ENCODE measurements at places on chromosomes 1 and 21.

- no peak for DNase-seq
Observed at GRCh38 chr1:92543131-92544055, 56.7 kb upstream of the GFI1 start.

DNA sequence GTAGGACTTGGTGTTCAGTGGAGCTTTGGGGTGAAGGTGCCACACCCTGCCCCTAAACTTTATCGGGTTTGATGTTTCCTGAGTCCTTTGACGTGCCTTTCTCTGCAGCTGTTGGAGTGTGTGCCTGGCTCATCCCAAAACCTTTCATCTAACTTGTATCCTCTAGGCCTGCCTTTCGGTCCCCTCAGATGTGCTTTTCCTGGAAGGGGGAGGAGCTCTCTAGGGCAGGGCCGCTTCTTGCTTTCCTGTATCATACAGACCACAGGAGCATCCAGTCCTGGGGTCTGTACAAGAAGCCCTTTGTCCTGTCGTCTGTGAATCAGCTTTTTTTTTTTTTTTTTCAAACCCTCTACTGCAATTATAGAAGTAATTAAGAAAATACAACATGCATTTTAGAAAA, 35.7 kb downstream of the PTGFRN start:
- DNase-seq = no peak

DNA sequence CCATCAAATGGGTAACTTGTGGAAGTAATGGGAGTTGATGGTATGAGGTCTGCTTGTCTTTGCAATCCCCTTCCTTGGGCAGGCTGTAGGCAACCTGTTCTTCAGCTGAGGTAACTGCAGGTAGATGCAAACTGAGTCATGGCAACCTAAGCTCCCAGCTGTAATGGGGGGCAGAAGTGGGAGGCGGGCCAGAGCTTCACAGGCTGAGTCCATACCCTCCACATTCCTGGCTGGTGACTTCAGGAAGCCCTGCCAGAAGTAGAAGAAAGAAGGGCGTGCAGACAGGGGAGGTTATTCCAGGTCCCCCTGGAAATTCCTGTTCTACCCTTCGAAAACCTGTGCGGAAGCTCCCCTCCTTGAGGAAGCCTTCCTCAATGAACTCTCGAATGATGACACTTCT, 44.9 kb downstream of the ARHGEF11 start:
- no peak for DNase-seq

- DNase-seq = no peak
Observed at GRCh38 chr1:228867951-228868730, 132.9 kb downstream of the RHOU start.

DNA sequence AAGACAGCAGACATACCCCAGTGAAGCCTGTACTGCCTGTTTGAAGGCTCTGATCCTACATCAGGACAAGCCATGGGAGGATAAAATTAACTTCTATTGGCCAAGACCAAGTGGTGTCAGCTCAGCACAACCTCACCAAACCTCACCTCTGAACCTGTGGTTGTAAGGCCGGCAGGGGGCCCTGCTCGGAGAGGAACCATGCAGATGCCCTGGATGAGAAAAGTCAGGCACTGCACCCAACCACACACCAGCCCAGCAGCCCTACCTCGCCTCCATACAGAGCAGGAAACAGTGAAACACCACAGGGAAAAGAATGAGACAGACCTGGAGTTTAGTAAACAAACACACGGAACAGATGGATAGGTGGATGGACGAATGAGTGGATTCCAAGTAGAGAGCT, 70.0 kb upstream of the PAX7 start:
- no peak for DNase-seq

DNA sequence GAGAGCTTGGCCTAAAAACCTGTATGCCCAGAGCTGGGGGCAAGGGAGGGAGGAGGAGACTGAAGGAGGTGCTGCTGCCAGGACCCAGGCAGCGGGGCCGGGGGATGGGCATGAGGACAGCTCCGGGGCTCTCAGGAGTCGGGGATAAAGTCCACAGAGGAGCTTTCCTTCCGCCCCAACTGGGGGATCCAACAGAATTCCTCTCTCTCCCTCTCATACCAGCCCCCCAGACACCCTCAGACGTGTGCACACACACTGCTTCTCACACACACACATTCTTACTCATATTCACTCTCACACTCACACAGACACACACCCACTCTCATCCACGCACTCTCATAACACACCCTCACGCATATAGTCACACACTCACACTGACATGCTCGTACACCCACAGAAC, 39.1 kb downstream of the SYF2 start:
- DNase-seq = no peak

GRCh38 chr1:47881505-47882442, 115.4 kb downstream of the TRABD2B start:
- DNase-seq = no peak

GRCh38 chr1:30948278-30948677, 39.7 kb upstream of the SDC3 start:
- no peak for DNase-seq

DNA sequence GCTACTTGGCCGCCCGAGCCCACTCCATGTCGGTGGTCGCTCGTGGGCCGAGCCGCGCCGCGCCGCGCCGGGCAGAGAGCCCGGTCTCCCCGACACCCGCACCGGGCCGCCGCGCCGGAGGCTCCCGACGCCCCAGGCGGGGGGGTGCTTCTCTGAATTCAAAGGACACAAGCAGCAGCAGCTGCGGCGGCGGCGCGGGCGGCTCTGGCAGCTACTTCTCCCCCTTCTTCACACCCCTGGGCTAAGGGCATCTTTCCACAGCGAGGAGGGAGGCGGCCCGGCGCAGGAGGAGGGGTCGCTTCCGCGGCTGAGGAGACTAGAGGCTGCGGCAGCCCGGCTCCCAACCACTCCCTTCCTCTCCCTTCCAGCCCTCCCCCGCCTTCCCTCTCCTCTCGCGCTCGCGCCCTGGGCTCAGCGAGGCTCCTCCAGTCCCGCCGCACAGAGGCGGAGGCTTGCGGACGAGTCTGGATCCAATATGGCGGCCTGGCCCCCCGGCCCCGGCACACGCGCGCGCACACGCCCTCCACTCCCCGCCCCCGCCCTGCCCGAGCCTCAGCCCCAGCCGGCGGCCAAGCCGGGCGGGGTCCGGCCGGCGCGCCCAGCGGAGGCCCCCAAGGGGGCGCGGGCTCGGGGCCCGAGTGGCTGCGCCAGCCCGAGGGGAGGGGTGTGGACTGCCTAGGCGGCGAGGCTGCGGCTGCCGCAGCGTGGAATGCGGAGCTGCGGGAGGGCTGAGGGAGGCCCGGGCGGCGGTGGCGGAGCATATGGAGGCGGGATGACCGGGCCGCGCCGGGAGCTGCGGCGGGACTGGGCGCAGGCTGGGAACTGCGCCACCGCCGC, at the start of gene CDC42BPA:
CDC42BPA (minus strand) TSS at position 477 of the 837 bp plus-strand sequence. CDS start 1,310 bp downstream, outside the sequence.
- peak; percentile 57 for DNase-seq

DNA sequence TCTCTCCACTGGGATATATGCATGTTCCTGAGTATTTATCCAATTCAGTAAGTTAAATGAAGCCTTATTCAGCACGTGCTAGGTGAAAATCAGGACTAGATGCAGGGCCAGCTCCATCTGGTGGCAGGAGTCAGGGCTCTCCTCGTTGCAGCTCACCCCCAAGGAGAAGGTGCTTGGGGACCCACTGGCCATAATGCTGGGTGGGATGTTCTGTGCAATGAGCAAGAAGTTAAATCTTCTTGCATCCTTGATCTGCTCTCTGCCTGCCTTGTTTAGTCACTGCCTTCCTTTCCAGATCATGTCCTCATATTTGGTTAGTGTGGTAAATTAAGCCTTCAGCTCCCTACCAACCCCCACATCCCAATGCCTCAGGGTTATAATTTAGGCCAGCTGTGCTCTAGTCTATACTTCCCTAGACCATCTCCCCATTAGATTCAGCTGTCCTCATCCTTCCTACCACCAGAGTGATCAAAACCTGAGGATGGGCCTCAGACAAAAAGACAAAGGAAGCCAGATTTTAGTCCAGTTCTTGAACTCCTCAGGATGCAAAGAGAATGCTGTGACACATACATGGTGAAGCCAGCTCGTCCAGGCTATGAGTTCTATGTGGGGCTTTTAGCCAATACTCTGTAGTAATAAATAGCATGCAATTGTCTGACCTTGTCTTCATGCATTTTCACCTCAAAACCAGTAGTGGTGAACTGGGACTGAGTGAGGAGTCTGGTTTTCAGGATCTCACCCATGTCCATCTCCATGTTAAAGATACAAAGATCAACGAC, 55.9 kb downstream of the SEC16B start:
- no peak for DNase-seq

- DNase-seq = no peak
Observed at GRCh38 chr1:168218658-168219057, 7.1 kb upstream of the SFT2D2 start.

GRCh38 chr1:30024411-30025195, 698.8 kb downstream of the MATN1 start:
- no peak for DNase-seq

- DNase-seq = no peak
Observed at GRCh38 chr1:180505732-180506335, 3.5 kb upstream of the ACBD6 start.
